GM12878 (cell line): ENCODE measurements at places on chromosomes 16 and 17. TPM values are rescaled to one million over a fixed set of nuclear protein-coding genes. Genes with fewer than 3 reads are reported as not detected.

SLC46A1 gene
- 5.6 and 6.2 TPM in 2 replicates for total RNA-seq

CCDC78 gene
- 16.2 and 18.7 TPM in 2 replicates for total RNA-seq

DOC2A gene
- total RNA-seq = 0.11 TPM in 1 of 2 replicates, not detected in the other

RNF222 gene
- not detected in 2 replicates for total RNA-seq

CACNG3 gene
- total RNA-seq = not detected in 2 replicates

MAPT gene
- total RNA-seq = 0.03 TPM in 1 of 2 replicates, not detected in the other

ZDHHC1 gene
- total RNA-seq = 0.53 and 0.77 TPM in 2 replicates

CES4A gene
- 1.8 and 3.3 TPM in 2 replicates for total RNA-seq

CTRB2 gene
- total RNA-seq = 8.9 and 9.4 TPM in 2 replicates

HOXB1 gene
- total RNA-seq = not detected in 2 replicates

HDAC5 gene
- 45.1 and 49.4 TPM in 2 replicates for total RNA-seq

SMTNL2 gene
- not detected in 2 replicates for total RNA-seq

ZNF597 gene
- total RNA-seq = 1.9 and 2.0 TPM in 2 replicates

NPIPA2 gene
- total RNA-seq = 0.74 and 0.90 TPM in 2 replicates

FBXO39 gene
- not detected in 2 replicates for total RNA-seq
